ENCODE measurements at places on chromosomes 4 and X.

DNA sequence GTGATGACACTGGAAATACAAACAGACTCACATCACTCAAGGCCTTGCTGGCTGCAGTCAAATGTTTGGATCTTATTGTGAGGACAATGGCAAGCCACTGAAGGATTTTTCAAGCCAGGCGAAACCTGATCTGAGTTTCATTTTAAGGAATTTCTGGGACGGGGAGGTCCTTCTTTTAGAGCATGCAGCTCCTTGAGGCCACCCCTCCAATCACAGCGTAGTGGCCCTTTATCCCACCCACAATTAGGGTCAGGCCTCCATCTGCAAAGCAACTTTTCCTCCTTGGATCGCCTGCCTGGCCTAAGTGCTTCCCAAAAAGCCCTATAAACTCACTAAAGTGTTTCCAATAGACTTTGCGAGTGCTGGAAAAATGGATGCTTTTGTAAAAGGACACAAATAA, 115.5 kb downstream of the EFHC2 start:
- H3K27me3 ChIP-seq, result no peaks in the 10 kb centered on the region
- no peaks in the 10 kb centered on the region for H3K4me1 ChIP-seq
- no peaks in the 10 kb centered on the region for H3K36me3 ChIP-seq

GRCh38 chrX:54358424-54359211, 772 bp upstream of the WNK3 start:
- peak; percentile 59 for DNase-seq
- H3K4me3 ChIP-seq, result peak overlapping the region; percentile 97
- H3K27ac ChIP-seq, result peak overlapping the region; percentile 99
- H3K4me1 ChIP-seq, result peaks cover 17% of the 10 kb centered on the region
- H3K36me3 ChIP-seq, result no peaks in the 10 kb centered on the region

GRCh38 chrX:18855919-18856644, 127.8 kb downstream of the PHKA2 start:
- no peaks in the 10 kb centered on the region for H3K4me1 ChIP-seq
- no peak overlapping the region for H3K4me3 ChIP-seq
- no peaks in the 10 kb centered on the region for H3K36me3 ChIP-seq
- no peaks in the 10 kb centered on the region for H3K27me3 ChIP-seq
- no peak for DNase-seq

DNA sequence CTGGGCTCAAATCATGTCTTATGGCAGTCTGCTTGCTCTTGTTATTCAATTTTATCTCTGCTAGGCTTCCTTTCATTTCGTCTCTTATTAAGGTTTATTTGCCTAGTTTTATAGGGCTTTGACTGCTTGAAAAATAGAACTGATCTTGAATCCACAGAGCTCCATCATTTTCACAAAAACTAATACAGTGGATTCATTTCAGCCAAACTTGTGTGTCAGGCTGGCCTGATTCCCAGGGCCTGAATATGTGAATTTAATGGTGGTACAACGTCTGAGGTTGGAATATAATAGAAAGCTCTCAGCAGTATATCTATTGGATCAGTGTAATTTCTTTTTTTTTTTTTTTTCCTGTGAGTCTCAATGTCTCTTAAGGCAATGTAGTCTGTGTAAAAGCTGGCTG, 123.3 kb downstream of the POU4F2 start:
- no peaks in the 10 kb centered on the region for H3K36me3 ChIP-seq
- no peak overlapping the region for H3K27ac ChIP-seq
- H3K4me3 ChIP-seq, result no peak overlapping the region
- H3K27me3 ChIP-seq, result no peaks in the 10 kb centered on the region
- DNase-seq, result no peak

DNA sequence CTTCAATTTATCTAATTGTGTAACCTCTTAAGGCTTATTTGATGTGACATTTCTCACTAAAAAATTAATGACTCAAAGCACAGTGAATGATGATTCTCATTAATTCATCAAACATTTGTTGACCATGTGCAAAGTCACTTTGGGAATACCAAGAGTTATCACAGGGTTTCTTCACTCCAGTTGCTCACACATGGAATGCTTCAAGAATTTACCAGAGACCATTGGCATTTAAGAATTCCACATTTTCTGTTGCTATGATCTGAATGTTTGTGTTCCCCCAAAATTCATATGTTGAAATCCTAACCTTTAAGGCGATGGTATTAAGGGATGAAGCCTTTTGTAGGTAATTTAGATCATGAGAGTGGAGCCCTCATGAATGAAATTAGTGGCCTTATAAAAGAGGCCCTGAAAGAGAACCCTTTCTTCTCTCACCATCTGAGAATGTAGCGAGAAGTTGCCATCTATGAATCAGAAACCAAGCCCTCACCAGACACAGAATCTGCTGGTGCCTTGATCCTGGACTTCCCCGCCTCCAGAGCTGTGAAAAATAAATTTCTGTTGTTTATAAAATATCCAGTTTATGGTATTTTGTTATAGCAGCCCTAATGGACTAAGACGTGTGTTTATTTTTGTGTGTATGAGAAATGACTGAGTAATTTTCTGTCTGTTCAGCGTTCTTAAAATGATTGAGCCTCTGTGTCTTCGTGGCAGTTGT, 16.4 kb upstream of the SRPX start:
- H3K27me3 ChIP-seq, result no peaks in the 10 kb centered on the region
- H3K27ac ChIP-seq, result no peak overlapping the region
- no peaks in the 10 kb centered on the region for H3K36me3 ChIP-seq
- H3K4me1 ChIP-seq, result no peaks in the 10 kb centered on the region
- no peak overlapping the region for H3K4me3 ChIP-seq
- no peak for DNase-seq

DNA sequence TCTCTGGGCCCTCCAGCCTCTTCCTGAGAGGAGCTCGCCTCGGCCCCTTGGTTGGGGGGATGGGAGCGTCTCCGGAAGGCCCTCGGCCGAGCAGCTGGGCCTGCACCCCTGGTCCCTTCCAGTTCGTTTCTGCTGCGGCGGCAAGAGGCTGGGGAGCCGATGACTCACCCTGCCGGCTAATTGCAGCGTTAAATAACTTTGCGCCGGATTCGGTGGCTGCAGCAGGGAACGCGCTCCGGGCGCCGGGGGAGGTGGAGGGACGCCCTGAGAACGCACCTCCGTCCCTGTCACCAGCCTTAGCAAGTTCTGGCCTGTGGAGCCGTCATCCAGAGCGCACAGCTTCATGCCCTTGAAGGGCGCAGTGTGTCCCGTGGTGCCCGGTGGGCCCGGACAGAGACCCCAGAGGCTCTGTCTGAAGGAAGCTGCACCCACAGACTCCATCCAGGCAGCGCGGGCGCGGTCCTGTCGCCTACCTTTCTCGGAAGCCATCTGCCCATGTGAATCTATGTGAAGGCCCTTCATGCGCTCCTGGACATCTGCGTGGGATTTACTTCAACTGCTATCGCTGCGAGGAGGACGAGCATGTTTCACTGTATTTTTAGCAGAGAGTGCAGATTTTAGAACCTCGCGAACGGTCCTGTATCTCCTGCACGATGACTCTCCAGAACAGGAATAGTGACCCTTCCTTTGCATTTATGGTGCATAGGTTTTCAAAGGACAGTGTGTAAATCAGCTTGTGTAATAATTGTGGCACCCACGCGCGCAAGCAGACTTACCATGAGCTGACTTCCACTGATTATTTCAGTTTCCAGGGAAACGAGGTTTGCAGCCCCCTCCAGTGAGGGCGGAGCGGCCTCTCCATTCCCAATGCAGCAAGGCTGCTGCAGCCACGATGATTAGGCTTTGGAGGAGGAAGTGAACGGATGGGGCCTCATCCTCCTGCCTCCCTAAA, 1.7 kb upstream of the TMEM271 start:
- DNase-seq, result no peak
- peaks cover 6% of the 10 kb centered on the region for H3K4me1 ChIP-seq
- peaks cover 70% of the 10 kb centered on the region for H3K27me3 ChIP-seq
- H3K4me3 ChIP-seq, result peak overlapping the region; percentile 16

DNA sequence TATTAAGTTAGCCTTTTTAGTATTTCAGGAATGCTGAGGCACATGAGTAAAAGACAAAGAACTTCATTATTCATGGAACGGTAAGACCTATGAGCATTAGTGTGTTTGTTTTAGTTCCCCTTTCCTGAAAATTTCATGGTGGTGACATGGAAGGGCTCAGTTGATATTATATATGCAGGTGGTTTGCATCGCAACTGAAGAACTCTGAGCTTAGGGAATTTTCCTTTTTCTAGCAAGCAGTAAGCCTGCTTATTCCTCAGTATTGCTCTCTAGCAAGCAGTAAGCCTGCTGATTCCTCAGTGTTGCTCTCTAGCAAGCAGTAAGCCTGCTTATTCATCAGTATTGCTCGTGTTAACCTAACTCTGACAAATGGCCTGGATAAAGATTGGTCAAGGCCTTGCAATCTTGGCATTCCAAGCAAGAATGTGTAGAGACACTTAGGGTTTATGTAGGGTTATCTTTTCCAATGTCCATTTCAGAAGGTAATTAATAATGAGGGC, 37.7 kb upstream of the MAGEB18 start:
- H3K4me1 ChIP-seq, result peaks cover 4% of the 10 kb centered on the region
- no peaks in the 10 kb centered on the region for H3K27me3 ChIP-seq
- no peak overlapping the region for H3K4me3 ChIP-seq
- no peak for DNase-seq
- no peaks in the 10 kb centered on the region for H3K36me3 ChIP-seq
- no peak overlapping the region for H3K27ac ChIP-seq

DNA sequence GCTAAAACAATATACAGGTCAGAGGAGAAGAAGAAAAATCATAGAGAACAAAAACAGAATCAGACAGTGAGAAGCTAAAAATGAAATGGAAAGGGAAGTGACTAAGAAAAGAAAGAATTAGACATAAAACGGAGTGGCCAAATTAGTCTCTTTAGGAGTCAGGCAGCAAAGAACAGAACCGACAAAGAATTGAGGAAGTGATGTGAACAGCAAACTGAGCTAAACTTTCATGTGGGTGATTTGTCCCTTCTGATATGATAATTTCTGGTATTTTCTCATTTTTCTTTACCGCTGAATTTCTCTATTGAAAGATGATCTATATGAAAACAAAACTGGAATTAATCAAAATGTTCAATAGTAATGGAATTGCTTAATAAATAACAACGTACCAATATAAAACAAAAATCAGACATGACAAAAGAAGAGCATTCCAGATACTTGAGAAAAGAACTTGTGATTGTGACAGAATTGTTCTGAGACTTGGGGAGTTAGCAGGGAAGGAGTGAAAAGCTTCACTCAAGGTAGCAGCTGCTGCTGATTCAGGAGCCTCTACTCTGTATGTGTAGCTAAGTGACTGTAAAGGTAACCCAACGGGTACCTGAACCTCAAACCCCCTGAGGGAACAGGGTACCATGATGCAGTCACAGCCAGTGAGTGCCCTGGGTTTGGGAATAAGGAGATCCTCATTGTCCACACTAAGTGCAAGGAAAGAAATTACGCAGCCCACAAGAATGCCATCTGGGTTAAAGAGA, 8.8 kb downstream of the TAPT1 start:
- H3K36me3 ChIP-seq, result peaks cover 1% of the 10 kb centered on the region
- peaks cover 4% of the 10 kb centered on the region for H3K4me1 ChIP-seq
- H3K4me3 ChIP-seq, result no peak overlapping the region
- DNase-seq, result no peak
- H3K27ac ChIP-seq, result no peak overlapping the region

- peaks cover 17% of the 10 kb centered on the region for H3K4me1 ChIP-seq
- no peaks in the 10 kb centered on the region for H3K27me3 ChIP-seq
- no peak for DNase-seq
- H3K27ac ChIP-seq, result no peak overlapping the region
Observed at GRCh38 chr4:159269116-159269515, 166.2 kb downstream of the RAPGEF2 start.

- peaks cover 17% of the 10 kb centered on the region for H3K36me3 ChIP-seq
- no peak overlapping the region for H3K27ac ChIP-seq
- no peaks in the 10 kb centered on the region for H3K27me3 ChIP-seq
- H3K4me3 ChIP-seq, result no peak overlapping the region
- peaks cover 10% of the 10 kb centered on the region for H3K4me1 ChIP-seq
Observed at GRCh38 chrX:53379747-53380146, 42.7 kb downstream of the SMC1A start.

All from progenitor cell of endocrine pancreas (in vitro differentiated cells).